ENCODE measurements at places on chromosomes 16 and 17.
A peak's percentile ranks its signal among the peaks of the same experiment; 100 is the strongest.

DNA sequence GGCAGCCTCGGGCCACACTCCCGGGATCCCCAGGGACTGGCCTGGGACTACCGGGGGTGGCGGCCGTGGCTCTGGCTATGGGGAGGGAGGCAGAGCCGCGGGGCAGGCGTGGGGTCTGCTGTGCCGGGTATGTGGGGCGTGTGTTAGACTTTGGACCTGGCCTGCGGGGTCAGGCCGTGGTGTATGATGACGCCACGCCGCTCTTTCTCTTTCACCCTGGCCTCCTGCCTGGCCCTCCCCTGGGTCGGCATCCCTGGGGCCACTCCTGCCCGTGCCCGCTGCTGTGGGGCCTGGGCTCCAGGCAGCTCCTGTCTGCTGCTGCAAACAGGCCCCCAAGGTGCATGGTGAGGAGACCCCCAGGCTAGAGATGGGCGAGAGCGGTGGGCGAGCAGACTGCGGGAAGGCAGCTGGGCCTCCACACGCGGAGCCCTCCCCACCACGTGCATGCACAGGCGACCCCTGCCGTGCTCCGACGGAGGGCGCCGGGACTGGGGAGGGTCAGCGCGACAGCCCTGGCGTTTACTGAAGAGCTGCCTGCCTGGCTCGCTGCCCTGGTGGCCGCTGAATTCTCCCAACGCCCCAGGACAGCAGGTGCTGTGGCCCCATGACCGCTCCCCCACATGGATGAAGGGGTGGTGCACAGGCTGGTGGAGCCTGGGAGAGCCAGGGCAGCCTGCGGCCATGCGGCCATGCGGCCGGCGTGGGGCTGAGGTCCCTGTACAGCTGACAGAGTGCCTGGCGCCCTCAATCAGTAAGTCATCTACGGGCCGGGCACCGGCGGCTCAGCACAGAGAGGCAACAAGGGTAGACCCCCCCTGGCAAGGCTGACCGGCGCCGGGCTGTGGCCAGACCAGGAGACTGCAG lies 16.0 kb downstream of the CAPN15 start:
- no peak for DNase-seq

GRCh38 chr16:88026964-88027938 lies 76.0 kb downstream of the BANP start:
- no peak for DNase-seq

DNA sequence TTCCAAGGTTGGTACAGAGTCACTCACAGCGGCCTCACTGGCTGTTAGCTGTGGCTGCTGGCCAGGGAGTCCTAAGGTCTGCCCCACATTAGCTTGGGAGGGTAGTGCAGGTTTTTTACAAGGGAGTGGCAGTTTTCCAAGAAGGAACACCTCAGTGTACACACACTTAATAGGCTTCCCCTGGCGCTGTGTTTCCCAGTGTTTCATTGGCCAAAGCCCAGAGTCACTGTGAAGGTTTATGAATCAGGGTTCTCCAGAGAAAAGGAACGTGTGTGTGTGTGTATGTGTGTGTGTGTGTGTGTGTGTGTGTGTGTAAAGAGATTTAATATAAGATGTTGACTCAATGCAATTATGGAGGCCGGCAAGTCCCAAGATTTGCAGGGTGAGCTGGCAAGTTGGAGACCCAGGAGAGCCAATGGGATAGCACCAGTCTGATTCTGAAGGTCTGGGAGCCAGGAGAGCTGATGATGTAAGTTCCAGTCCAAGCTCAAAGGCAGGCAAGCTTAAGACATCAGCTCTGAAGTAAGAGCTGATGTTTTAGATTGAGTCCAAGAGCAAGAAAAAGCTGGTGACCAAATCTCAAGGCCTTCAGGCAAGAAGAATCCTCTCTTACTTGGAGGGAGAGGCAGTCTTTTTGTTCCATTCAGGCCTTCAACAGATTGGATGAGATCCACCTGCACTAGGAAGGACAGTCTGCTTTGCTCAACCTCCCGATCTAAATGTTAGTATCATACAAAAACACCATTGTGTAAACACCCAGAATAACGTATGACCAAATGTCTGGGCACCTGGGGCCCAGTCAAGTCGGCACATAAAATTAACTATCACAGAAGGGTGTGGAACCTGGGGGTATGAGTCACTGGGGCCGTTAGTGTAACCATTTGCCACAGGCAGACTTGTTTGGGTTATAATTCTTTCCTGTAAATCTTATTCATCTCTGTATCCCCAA lies 206.8 kb downstream of the PRKCA start:
- no peak for DNase-seq

GRCh38 chr17:38508570-38508950 lies 80.3 kb downstream of the ARHGAP23 start:
- DNase-seq: no peak

DNA sequence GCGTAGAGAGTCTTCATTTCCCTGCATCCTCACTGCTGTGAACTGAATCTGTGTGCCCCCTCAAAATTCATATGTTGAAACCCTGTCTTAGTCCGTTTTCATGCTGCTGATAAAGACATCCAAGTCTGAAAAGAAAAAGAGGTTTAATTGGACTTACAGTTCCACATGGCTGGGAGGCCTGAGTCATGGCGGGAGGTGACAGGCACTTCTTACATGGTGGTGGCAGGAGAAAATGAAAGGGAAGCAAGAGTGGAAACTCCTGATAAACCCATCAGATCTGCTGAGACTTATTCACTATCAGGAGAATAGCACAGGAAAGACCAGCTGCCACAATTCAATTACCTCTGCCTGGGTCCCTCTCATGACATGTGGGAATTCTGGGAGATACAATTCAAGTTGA lies 3.1 kb upstream of the CCDC42 start:
- DNase-seq: no peak

DNA sequence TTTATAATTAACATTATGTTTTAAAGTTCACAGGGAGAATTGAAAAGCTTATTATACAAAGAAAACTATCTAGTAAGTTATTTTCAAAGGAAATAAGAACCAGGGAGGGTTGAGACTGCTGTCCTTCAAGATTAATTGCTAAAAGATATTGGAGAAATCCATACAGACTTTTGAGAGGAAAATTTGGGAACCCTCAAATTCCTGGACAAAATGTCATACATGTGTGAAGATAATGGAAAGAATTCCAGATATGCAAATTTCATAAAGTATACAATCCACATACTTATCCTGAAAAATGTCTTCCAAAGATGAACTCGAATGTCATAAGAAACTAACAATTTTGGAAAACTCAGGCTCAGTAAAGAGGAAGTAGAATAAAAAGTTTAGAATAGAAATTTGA lies 213.8 kb downstream of the HS3ST3A1 start:
- DNase-seq: no peak

GRCh38 chr16:47715442-47716083 lies 254.4 kb downstream of the PHKB start:
- DNase-seq: no peak

- no peak for DNase-seq
These were observed 417.9 kb upstream of the C16orf82 start for GRCh38 chr16:26648851-26649250.

- no peak for DNase-seq
These were observed 9.9 kb upstream of the ADGRG1 start for GRCh38 chr16:57618296-57619132.

GRCh38 chr17:9087921-9088320 lies 66.6 kb downstream of the NTN1 start:
- no peak for DNase-seq

DNA sequence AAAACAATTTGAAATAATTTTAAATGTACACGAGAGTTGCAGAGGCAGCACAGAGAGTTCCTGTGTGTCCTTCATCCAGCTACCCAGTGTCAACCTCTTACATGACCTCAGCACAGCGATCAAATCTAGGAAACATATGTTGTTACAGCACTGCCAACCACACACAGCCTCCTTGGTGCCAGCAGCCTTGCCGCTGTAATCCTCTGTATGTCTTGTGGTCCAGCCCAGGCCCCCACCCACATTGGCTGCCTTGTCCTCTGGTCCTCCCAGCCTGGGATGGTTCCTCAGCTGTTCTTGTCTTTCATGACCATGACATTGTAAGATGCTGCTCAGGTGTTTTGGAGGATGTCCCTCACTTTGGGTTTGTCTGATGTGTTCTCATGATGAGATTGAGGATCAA lies 178.0 kb downstream of the RPTOR start:
- DNase-seq: no peak

GRCh38 chr17:40404003-40404402 lies 13.7 kb downstream of the TOP2A start:
- no peak for DNase-seq

DNA sequence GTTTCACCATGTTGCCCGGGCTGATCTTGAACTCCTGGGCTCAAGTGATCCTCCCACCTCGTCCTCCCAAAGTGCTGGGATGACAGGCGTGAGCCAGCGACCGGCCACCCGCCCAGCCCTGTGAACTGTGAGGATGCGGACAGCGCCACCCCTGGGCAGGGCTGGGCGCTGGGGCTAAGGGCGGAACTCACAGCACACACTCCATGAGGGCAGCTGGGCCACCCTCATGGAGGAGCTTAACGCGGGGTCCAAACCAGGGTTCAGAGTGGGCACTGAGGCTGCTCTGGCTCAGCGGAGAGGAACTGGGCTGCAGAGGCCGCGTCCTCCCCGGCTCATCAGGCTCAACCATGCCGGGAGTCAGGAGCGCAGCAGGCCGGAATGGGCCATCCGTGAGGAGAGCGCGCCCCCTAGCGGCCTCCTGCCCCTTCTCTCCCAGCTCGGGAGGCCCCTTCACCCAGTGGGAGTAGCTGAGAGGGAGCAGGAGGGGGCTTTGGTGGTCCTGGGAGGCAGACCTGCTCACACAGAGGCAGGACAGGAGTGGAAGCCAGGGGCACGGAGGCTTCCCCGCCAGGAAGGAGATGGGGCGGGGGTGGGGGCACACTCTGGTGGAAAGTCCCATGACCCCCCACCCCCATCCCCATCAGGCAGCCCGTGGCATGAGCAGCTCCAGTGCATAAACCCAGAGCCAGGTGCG lies 13.8 kb downstream of the CORO7 start:
- DNase-seq: peak; percentile 45

GRCh38 chr17:13601776-13602551 lies at the start of gene HS3ST3A1:
HS3ST3A1 (minus strand) TSS chr17:13601929; CDS start chr17:13601129, 800 bp downstream.
- no peak for DNase-seq

DNA sequence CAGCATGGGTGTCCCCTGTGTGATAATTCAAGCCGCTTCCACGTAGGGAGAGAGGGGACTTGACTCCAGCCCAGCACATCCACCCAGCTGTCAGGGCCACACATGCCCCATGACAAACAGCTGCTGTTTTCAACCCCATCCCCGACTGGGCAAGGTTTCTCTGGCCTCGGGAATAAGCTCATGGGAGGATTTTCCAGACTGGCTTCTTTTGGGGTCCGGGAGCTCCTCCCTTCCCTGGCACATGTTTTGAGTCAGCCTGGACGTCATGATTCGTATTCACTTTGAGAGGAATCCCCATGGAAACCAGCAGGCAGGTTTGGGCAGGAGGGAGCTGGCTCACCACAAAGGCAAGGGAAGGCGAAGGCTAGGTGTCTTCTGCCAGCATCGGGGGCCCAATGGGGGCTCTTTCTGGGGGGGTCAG lies 156.4 kb downstream of the CMIP start:
- DNase-seq: no peak

GRCh38 chr17:41065829-41066624 lies at the start of gene KRTAP2-4:
KRTAP2-4 (minus strand) TSS chr17:41065879; CDS start chr17:41065845, 34 bp downstream.
- no peak for DNase-seq
